ENCODE measurements at places on chromosomes 16 and 17.

GRCh38 chr16:49961089-49961488 is 63.9 kb upstream of the CNEP1R1 start:
- DNase-seq: no peak

DNA sequence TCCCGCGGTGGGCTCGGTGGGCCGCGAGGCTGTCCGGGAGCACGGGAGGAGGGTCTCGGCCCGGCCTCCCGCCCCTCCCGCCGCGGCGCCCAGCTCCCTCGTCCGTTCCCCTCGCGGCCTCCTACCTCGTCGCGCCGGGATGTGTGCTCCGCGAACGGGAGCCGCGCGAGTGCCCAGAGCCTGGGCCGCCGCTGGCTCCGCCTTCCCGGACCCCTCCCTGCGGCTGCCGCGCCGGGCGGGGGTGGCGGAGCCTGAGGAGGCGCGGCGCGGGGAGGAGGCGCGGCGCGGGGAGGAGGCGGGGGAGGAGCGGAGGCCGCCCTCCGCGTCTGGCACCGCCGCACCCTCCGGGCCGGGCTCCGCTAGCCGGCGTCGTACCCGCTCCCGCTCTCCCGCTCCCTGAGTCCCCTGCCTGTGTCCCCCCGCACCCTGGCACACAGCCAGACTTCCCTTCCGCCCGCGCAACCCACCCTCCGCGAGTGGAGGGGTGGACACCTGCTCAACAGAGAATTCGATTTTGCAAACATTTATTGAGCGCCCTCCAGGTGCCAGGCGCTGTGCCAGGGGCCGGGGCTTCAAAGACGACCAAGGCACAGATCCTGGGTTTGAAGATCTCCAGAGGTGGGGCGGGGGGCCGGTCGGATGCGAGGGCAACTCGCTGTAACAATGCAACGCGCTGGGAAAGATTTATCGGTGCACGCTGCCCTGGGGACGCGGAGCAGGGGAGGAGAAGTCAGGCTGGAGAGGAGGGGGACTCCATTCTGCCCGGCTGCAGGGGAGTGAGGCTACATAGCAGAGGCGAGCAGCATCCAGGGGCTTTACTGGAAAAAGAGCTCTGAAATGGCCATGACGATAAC is at the start of gene MPP3:
MPP3 (minus strand) TSS at position 171 of the 854 bp plus-strand sequence. CDS start 1,240 bp downstream, outside the sequence.
- DNase-seq: peak; percentile 77

- DNase-seq: no peak
These were observed 21.5 kb upstream of the KIFC3 start for GRCh38 chr16:57823836-57824235.

GRCh38 chr17:5552841-5553240 is 31.5 kb downstream of the NLRP1 start:
- no peak for DNase-seq

DNA sequence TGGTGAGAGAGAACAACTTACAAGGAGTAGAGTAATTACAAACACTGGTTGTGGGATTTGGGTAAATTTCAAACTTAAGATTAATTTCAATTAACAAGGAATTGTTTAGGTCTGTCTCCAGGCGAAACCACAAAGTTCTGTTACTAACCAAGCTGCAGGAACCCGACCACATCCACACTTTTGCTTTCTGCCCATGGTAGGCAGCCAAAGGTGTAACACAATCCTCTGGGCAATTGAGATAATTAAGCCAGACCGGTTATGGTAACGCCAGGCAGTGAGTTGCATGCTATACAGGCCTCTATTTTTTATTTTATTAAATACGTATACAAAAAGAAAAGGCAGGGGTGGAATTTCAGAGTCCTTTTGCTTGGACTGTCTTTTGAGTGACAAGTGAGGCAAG is 12.0 kb downstream of the KCNJ2 start:
- no peak for DNase-seq

DNA sequence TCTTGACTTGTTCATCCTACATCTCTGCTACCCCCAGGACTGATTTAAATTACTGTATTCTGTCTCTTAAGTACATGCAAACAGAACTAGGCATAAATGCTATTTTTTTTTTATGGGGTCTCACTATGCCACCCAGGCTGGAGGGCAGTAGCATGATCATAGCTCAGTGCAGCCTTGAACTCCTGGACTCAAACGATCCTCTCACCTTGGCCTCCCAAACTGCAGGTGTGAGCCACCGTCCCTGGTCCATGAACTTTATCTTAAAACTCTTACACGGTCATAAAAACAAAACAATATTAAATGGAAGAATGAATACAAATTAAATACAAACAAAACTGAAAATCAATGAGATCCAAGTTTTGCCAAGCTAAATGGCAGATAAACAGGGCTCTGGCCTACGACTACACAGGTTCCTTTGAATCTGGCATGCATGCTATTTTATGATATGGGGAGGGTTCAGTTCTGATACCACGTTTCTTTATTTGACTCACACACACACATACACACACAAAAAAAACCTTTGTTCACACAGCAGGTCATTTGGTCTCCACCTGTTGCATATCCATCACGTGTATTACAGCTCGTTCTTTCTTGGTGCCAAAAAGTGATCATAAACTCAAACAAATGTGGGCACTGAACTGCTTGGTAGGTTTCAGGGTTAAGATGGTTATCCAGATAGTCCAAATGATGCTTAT is 1.1 kb upstream of the PKD1L3 start:
- no peak for DNase-seq

DNA sequence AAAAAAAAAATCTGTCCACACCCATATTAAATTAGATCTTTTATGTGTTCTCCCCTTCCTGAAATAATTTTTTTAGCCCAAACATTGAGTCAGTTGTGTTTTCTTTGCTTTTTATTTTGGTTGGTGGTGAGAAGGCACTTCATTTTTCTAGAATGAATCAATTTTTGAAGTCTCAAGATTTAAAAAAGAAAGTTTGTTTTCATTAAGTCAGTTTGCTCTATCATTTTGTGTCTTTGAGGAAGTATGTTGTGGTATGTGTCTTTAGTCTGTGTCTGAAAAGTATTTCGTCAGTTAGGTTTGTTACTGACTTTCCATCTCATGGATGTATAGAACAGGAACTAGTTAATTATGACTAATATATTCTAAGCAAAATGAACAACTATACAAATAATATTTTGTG is 3.8 kb downstream of the IGF2BP1 start:
- DNase-seq: no peak

- DNase-seq: no peak
These were observed 883 bp upstream of the TAF15 start for GRCh38 chr17:35808240-35808961.

- peak; percentile 68 for DNase-seq
These were observed 2.0 kb downstream of the MAF start for GRCh38 chr16:79598348-79599181.

- DNase-seq: no peak
These were observed 25.1 kb downstream of the SOX9 start for GRCh38 chr17:72145962-72146361.

- peak; percentile 86 for DNase-seq
These were observed 21.1 kb downstream of the WIPI1 start for GRCh38 chr17:68435876-68436842.

- DNase-seq: no peak
These were observed 14.7 kb downstream of the DNAAF1 start for GRCh38 chr16:84159800-84160199.

DNA sequence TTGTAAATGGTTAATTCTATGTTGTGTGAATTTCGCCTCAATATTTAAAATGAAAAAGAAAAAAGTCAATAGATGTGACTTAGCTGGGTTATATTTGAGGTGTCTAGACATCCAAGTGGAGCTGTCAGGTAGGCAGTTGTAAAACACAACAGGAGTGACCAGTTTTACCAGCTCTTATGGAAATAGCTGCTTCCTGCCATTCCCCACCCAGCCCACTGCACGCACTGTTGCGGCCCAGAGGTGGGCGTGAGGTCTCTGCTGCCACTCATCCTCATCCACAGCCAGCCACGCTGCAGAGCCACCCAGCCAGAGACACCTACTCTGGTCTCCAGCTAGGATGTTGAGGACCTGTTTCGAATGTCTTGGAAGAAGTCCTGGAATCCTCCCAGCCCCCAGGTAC is 3.4 kb upstream of the CARD14 start:
- DNase-seq: no peak

GRCh38 chr17:49952209-49952911 is 16.6 kb upstream of the DLX4 start:
- DNase-seq: peak; percentile 87

DNA sequence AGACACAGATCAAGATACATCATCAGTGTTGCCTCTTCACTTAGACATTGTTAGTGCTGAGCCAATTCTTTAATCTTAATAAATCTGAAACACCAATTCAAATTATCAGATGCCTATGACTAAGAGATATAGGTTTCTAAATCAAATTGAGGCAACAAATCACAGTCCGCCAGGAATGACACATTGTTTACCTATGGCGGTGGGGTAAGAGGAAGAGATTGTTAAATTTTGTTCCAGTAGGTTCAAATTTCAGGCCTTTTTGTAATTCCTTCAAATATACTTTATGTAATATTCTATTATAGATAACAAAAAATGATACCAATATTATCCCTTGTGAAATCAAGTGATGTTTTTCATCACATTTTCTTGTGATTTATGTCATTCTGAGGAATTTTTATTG is 145.9 kb downstream of the CDH8 start:
- no peak for DNase-seq

GRCh38 chr16:87100306-87101058 is 216.7 kb downstream of the C16orf95 start:
- DNase-seq: no peak

DNA sequence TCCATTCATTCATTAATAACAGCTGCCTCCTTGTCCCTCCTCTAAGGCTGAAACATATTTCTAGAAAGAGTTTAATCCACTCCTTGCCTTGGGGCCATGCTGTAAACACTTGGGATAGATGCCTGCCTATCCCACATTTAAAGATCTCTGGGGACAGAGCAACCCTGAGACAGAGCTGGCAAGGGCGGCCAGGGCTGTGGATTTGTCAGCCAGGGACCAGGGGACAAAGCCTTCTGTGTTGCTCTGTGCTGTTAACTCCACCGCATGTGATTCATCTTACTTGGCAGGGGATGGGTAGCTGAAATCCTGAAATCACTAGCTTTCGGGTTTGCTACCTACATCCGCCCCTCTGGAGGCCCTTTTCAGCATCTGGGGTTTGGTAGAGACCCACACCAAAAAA is 392.9 kb downstream of the SLC39A11 start:
- DNase-seq: no peak

GRCh38 chr17:56779322-56779721 is 54.4 kb downstream of the C17orf67 start:
- no peak for DNase-seq

DNA sequence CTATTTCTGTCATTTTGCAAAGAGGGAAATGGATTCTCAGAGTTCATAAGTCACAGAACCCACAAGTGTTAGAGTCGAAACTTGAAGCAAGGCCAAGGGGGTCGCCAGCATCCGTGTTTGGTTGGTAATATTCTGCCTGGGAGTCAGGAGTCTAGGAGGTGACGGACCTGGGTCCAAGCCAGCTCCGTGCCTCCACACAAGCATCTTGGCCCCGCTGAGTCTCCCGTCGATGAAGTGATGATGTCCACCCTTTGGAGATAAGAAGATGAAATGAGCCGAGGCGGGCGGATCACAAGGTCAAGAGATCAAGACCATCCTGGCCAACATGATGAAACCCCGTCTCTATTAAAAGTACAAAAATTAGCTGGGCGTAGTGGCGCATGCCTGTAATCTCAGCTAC is 53.2 kb upstream of the TNRC6C start:
- DNase-seq: no peak

DNA sequence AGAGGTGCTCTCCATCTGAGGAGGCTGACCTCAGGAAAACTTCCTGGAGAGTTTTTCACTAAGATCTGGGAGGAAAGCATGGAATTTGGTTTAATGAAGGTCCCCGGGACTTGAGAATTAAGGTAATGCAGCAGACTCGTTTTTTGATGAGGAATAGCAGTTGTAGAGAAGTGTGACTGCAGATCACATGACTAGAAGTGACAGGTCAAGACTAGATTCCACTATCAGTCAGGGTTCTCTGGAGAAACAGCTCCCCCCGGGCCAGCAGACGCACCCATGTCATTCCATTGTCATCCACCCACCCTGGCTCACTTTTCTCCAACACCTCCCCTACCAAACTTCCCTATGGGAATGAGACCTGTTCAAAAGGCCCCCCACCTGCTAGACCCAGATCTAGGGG is 1.9 kb upstream of the DHRS13 start:
- no peak for DNase-seq

GRCh38 chr17:77145612-77146245 is 5.0 kb downstream of the SEC14L1 start:
- DNase-seq: peak; percentile 93

GRCh38 chr16:75573955-75574354 is 7.8 kb downstream of the GABARAPL2 start:
- DNase-seq: no peak

DNA sequence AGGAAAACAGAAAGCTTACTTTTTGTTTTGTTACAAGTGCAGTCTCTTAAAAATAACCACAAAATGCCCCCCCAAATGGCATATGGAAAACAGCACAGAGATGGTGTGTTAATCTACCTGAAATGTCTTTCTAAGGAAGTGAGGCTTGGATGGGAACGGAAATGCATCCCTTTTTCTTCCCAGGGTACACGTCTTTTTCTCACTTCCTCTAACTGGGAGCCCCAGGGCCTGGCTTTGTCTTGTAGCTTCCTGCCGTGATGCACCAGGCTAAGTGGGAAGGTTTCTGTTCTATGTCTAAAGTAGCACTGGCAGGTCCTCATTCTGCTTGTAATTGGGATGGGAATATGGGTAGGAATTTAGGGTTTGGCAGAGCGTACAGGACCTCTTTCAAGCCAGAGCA is 52.5 kb upstream of the CACNG3 start:
- DNase-seq: no peak

GRCh38 chr16:66324815-66325515 is 41.5 kb upstream of the CDH5 start:
- peak; percentile 74 for DNase-seq

DNA sequence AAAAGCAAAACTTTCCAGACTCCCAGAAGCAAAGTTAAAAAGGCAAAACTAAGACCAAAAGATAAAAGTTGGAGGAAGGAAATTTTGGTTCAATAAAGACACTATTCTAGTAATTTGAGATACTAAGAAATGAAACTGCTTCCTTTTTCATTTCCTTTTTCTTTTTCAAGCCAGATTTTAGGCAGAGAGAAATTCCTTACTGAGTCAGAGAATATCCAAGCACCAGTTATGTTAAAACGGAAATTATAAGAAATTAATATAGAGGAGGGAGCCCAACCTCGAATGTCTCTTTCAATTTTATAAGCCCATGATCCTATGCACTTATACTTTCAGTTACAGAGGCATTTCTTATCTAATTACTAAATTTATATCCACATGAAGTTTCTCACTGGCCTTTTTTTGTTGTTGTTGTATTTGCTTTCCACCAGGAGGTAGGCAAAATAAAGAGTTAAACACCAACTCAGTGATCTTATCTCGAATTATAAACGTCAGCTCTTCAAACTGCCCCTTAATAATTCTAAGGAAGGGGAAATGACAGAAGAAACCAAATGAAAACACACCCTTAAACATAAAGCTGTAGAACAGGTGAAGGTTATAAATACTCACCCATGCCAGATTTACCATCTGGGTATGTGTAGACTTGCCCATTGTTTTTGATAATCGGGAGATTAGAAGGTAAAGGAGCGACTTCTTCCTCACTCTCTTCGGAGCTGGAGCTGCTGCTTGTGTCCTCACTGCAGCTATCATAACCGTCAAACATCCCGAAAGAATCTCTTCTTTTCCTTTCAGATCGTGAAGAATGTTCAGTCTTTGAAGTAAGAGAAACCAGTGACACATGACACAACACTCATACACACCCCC is 35.2 kb downstream of the MBTD1 start:
- no peak for DNase-seq

Data from RPMI8226 (cell line).